ENCODE measurements at places on chromosomes 7 and 10.

DNA sequence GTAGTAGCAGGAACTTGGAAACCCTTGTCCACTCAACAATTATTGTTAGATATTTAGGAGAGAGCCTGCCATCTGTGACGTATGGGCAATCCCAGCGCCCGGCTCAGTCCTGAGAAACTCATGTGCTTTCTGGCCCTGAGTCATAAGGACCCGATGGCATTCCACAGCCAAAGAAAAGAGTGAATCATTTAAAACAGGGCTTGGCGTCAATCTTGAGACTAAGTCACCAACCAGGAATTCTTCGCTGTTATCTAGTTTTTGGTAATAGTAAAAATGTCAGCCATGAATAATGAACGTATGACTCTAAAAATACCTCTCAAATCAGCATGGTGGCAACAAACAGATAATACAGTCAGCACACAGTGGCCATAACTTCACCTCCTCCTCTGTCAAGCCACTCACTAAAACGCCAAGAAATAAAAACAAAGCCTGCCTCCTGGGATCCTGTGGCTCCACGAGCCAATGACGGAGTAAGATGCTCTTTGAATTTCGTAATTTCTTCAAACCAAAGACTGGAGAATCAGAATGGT lies 140.8 kb downstream of the ADAM12 start:
- peak; percentile 64 for DNase-seq

- no peak for DNase-seq
These were observed 273.9 kb upstream of the ADARB2 start for GRCh38 chr10:2011106-2011716.

- DNase-seq: no peak
These were observed 83.9 kb upstream of the ANK3 start for GRCh38 chr10:60473557-60473956.

DNA sequence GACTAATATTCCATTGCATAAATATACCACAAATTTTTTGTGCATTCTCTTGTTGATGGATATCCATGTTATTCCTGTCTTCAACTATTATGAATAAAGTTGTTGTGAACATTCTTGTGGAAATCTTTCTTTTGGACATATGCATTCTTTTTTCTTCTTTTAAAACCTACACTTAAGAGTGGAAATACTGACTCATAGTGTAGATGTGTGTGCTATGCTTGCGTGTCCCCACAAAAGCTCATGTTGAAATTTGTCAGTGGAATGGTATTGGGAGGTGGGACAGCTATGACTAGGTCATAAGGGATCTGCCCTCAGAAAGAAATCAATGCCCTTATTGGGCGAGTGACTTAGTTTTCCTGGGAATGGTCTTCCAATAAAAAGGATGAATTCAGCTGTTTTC lies 203.6 kb upstream of the PRSS58 start:
- DNase-seq: no peak

DNA sequence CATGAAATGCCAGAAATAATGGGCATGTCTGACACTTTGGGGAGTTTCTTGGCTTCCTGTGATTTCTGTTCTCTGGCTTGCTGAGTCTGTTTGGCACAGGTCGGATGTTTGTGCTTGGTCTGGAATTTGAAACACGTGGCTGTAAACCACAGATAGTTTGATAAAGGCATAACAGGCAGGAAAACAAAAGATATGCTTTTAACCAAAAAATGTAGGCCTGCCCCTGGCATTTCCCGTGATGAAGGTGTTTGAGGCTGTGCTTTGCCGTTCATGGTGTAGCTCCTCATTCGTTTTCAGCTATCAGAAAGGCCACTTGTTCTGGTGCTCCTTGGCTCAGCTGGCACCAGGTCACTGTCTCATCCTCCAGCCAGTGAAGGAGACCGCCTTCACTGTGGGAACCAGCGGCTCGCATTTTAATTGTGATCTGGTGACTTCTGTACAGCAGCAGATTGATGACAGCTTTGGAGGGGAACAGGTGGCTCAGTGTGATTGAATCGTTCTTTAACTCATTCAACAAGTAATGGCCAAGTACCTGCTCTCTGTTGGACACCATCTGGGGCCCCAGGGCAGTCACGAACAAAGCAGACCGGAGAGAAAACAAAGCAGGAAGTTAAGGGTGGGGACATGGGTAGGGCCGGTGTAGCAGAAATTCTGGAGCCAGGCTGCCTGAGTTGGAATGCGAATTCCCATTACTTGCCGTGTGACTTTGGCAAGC lies 111.5 kb downstream of the CCNY start:
- no peak for DNase-seq

DNA sequence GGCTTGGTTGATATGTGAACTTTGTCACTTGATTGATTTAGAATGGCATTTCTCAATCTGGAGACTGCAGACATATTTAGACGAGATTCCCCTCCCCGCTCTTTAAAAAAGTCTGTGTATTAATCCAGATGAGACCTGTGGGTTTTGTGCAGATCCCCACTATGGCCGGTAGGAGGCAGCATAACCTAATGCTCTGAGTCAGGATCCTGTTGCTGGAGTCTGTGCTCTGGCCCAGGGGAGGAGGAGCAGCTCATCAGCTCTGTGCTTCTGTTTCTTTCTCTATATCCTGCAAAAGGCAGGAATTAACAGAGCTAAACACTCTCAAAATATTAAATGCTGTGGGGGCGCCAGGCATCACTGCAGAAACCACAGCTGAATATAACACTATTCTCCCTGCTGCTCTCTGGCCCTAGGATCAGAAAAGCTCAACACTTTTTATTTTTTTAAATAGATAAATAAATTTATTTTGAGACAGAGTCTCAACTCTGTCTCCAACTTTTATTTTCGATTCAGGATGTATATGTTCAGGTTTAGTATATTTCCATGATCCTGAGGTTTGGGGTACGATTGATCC lies 23.9 kb upstream of the SEPHS1 start:
- peak; percentile 42 for DNase-seq

DNA sequence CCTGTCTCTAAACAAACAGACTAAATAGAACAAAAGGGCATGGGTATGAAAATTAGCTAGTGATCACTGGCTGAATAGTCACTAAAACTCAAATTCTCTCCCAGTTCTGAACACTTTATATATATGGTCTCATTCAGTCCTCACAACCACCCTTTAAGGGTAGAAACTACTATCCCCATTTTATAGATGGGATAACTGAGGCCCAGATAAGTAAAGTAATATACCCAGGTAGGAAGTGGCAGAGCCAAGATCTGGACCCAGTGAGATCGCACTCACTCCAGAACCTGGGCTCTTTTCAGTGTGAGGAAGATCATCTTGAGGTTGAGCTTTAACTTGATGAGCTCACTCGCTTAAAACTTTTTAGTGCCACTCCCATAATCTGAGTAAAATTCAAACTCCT lies 4.5 kb downstream of the PSTK start:
- DNase-seq: no peak

GRCh38 chr10:130023454-130024230 lies 59.6 kb upstream of the EBF3 start:
- no peak for DNase-seq

DNA sequence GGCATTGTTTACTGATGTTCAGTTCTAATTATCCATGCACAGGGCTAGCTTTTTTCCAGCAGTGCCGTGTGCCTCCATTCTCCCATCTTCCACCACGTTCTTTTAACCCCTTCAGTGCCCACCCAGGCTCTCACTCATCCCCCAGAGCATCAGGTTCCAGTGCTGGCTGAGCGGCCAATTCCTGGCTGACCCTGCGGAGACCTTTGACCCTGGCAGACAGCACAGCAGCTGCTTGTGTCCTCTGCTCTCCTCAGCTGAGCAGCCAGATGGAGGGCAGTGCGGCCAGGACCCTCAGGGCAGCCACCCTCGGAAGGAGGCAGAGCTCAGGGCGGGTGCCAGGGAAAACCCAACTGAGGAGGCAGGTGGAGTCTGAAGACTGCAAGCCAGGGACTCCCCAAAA lies 48.4 kb downstream of the ZNF503 start:
- no peak for DNase-seq

DNA sequence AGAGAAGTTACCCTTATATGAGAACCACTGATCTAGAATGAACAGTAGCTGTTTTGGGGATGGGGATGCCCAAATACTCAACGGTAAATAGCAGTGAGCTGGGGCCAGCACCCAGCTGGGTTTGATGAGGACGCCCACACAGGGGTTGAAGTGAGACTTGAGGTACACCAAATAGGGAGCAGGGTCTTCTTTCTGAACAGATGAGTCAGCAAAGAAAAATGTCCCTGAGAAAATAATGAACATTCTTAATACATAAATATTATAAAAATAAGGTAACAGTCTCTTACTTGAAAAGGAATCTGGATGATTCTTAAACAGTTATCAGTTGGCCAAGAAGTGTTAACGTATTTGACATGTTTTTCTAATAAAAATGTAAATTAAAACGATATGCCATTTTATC lies 2.0 kb downstream of the PRSS37 start:
- no peak for DNase-seq

DNA sequence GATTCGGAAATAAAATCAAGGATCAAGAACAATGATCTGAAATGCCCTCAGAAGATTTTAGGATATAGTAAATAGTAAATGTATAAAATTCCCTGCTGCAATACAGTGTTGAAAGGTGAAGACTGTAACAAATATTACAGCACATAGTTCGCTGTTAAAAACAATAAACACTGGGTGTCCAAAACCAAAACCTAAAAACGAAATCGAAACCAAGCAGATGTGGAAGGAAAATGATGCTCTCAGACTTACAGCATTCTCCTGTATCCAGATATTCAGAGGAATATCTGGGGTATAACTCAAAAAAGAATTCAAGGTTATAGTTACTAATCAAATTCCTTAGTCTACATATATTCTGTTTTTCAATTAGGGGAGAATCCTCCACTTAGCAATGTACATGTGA lies 708.1 kb upstream of the PCDH15 start:
- DNase-seq: no peak

DNA sequence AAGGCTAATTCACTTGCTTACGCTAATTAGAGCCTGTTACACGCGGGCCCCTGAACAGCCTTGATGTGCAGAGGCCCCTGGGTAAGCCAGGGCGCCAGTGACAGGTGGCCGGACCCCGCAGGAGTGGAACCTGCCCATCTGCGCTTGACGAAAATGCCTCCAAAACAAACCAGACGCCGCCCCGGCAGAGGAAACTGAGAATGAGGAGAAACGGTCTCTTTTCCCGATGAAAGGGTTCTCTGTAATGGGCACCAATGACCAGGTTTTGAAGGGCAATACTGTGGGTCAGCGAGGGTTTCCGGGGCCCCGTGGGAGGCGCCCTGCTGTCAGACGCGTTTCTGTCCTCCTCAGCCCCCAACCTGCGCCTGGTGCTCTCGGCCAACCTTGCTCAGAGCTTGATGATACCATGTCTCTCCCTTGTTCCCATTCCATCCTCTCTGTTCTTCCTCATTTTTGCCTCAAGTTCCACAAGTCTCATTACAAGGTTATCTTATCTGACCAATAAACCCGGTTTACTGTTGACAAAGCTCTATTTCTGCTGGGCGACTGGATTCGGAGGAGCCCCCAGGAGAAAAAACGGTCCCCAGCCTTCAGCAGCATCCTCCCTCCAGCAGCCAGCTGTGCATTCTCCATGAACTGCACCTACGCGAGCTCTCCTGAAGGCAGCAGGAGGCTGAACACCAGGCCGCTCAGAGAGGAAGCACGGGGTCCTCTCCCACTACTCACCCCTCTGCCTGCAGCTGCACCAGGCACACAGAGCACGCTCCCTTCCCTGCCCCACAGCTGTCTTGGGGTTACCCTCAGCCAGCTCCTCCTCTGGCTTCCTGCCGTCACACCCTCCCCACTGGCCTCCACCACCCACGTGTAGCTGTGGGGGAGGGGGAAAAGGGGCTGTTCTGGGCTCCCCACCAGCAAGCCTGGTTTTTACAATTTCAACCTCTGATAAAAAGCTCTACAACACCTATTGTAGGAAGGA lies 202.0 kb downstream of the MAD1L1 start:
- peak; percentile 32 for DNase-seq

GRCh38 chr7:99028261-99028973 lies 115.5 kb downstream of the SMURF1 start:
- DNase-seq: no peak

- DNase-seq: peak; percentile 19
These were observed 117.9 kb downstream of the NKX6-2 start for GRCh38 chr10:132668048-132668394.

DNA sequence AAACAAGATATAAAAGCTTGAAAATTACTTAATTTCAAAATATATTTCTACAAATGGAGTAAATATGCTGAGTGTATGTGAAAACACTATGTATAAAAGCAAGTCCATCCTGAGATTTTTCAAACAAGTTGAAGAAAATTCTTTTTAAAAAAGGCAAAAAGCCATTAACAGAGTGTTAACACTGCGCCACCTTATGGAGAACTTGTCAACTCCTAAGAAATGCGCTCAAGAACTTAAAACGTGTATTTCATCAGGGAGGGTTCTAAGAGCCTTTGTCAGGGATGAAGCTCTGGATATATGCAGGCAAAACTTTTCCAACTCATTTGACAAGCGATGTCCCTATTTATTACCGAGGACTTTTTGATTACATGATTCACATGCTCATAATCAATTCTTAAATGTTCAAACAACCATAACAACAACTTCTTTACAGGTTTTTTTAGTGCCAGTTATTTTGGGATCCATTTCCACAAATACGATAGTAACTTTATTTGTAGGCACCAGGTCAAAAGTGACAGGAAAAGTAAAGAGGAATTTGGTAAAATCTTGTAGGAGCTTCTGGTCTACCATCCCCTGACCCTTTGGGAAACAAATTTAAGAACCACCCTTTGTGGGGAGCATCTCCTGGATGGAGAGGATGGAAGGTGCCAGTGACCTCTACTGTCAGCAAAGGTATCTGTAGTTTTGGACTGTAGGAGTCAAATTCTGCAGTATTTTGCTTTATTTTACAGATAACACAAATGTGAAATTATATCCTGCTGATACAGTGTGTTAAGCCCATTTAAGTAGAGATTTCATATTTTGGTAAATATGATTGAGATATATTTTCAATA lies 23.2 kb downstream of the CALCR start:
- no peak for DNase-seq

DNA sequence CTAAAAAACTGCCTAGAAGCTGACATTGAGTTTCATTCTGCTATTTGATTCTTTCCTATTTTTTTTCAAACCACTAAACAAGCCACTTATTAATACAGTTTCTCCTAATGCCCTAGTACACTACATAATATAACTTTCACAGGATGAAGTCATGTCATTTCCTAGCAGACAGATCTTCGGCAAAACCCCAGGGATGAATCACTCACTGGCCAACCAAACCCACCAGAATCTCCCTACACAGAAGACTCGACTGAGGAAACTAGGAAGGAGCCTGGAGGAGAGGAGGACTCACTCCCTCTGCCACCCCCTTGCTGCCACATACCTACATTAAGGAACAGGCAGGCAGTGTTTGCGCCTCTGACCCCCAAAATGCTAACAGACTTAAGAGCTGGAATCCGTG lies 33.4 kb downstream of the XPNPEP1 start:
- DNase-seq: no peak

All from psoas muscle (tissue), 8 donors.